Lower lobe of right lung (tissue), 2 donors: ENCODE measurements at places on chromosomes 6 and 20. TPM values are rescaled to one million over a fixed set of nuclear protein-coding genes. Genes with fewer than 3 reads are reported as not detected.

- no peak for DNase-seq
Measured at GRCh38 chr6:125584468-125584939, 164.9 kb upstream of the HEY2 start.

DNA sequence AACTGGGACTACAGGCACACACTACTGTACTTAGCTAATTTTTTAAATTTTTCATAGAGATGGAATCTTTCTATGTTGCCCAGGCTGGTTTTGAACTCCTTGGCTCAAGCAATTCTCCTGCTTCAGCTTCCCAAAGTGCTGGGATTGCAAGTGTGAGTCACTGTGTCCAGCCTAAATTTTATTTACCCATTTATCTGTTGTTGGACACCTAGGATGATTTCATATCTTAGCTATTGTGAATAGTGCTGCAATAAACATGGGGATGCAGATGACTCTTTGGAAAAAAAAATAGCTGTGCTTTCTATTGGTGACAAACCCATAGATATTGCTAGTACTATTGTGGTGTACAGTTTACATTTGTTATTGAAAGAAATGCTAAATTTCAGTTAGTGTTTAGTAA lies 19.6 kb upstream of the SYNCRIP start:
- no peak for DNase-seq

TRIM15 gene
- total RNA-seq, result not detected

HRH3 gene
- not detected for total RNA-seq

- DNase-seq, result peak; percentile 87
Measured at GRCh38 chr6:26216886-26217713, 129.9 kb downstream of the HFE start.

HSPA1L gene
- total RNA-seq, result 2.5 TPM

DNA sequence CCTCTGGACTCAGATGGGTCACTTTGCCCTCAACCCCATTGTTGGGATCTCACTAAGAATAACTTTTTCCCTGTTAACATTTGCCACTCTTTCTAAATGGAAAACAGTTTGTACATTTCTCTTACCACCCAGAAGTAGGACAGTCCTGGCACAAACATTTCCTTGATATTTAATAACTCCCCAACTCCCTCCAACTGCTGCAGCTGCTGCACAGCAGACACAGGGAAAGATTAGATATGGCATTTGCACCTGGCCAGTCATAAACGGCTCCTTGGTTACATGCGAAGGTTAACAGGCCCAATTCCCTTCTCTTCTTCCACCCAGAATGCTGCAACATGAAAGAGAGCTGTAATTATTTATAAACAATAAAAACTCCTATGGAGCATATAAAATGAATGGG lies 55.9 kb upstream of the SOX4 start:
- no peak for DNase-seq

DNA sequence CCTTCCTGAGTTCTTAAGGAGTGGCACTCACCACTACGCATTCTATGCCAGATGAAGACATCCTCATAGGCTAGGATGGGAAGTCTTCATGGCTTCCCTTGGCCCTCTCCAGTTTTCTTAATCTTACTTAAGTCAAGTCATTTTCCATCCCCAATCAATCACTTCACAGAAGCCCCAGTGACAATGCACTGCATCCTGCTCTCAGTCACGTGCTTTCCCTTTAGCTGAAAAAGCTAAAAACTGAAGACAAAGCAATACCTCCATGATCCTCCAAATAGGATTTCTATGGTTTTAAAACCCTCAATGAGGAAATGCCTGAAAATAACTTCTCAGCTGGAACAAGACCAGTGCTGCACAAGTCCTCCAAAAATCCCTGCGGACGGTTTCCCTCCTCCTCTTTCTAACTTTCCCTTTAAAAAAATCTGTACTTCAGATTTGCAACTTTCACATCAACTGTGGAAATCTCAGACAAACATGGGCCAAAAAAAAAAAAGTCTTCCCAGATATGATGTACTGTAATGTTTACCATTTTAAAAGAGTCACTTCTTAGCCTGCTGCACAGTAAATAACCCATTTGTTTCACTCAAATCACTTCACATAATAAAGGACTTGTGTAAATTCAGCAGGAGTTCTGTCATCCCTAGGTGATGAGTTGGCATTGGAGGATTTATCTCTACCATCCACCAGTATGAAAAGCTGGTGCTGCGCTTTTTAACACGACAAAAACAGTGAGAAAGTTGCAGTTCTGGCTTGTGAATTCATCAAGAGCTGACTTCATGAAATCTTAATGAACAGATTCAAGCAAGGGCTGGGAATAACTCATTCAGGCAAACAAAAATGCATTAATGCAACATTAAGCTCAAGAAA lies 590.0 kb upstream of the NOX3 start:
- DNase-seq, result no peak

TUBE1 gene
- total RNA-seq, result 22.2 TPM

DNA sequence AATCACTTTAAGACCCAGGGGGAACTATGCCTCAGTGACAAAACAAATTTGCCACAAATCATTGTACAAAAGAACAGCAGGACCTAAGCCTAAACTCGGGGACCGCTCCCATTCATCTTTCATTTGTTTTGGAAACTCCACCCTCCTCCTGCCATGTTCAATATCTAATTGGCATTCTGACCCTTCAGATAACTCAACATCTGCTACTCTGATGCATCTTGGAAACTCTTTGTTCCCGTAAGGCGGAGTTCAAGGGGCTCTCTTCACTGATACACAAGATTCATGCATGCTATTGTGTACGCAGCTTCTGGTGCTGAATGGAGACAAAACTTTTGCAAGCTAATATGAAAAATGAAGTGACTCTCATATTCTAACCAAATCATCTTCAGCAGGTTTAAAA lies 187.6 kb downstream of the ZFP64 start:
- no peak for DNase-seq
